ENCODE measurements at places on chromosomes 7 and 10.

DNA sequence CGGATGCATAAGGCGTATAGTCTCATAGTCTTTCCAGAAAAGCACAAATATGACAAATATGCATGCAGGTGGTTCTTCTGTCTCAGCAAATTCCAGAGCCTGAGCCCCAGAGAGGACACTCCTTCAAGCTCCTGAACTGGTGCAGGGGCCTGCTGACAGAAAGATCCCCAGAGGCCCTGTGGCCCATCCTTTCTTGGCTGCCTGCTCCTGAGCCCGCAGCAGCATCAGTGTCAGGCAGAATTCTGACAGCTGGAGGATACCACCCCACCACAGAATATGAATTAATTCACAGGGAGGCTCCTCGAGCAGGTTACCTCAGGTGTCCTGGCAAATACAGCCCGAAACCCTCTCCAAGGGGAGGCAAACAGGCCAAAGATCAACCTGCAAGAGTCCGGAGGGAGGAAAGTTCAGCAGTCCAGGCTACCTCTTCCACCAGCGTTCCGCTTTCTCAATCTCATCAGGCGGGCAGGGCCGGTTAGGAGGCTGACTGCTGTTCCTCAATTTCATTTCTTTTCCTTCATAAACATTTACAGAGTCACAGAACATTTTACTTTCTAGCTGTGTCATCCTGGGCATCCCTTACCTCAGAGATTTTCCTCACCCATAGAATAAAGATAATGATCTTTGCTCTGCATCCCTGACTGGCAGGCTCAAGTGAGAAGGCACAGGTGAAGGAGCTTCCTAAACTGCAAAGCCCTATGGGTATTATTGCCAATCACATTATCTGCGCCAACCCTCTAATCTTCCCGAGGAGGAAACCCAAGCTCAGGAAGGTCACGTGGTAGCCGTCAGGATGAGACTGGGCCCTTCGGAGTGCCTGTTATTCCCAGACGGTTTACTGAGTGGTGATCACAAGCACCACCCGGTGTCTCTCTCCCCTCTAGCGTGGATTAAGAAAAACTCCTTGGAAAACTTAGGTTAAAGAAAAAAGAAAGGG lies 1.4 kb downstream of the DNAJB12 start:
- peak; percentile 74 for DNase-seq

GRCh38 chr7:134293002-134293740 lies 23.6 kb downstream of the SLC35B4 start:
- DNase-seq = no peak

- DNase-seq = peak; percentile 80
Measured at GRCh38 chr7:104156842-104157277, 51.0 kb downstream of the ORC5 start.

GRCh38 chr7:76426246-76426645 lies 1.5 kb downstream of the ZP3 start:
- no peak for DNase-seq

DNA sequence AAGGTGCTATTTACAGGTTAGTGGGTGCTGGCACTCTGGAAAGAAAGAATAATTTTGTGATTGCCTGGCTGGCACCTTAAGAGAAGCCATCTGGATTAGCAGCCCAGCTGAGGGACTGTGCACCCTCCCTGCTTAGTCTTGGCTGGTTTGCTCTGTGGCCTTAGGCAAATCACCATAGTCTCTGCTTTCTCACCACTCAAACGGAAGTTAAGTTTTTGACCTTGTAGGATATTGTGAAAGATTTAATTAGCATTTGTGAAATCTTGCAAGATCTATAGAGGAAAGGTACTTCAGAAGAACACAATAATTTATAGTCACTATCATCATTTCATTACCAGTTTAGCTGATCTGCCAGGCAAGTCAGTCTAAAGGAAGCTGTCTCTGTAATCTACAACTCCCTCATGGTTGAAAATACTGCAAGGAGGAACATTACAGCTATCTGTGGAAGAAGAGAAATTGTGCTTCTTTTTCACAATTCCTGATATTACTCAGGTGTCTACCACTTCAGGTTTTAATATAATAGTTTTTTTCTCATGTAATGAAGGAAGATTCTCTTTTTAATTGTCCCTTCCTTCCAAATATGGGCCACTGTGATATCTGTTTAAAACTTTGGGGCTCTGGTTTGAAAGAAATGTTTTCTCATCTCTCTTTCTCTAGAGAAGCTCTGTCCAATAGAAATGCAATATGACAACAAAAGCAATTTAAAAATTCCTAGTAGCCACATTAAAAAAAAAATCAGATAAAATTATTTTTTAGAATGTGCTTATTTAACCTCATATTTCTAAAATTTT lies 219.6 kb downstream of the PTEN start:
- DNase-seq = no peak

- DNase-seq = no peak
Measured at GRCh38 chr10:76883596-76883995, 754.0 kb downstream of the KCNMA1 start.

DNA sequence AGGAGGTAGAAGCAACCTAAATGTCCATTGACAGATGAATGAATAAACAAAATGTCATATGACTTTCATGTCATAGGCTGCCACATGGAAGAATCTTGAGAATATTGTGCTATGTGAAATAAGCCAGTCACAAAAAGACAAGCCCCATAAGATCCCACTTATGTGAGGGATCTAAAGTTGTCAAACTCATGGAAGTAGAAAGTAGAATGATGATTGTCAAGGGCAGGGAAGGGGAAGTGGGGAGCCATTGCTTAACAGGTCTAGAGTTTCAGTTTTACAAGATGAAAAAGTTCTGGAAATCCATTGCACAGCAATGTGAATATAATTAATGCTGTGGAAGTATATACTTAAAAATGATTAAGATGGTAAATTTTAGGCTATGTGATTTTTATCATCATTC lies 229.3 kb upstream of the KMT2E start:
- no peak for DNase-seq

GRCh38 chr7:91043186-91043585 lies 221.0 kb upstream of the FZD1 start:
- no peak for DNase-seq

GRCh38 chr10:29736366-29737073 lies 101.7 kb upstream of the SVIL start:
- peak; percentile 88 for DNase-seq

GRCh38 chr10:133235265-133235855 lies 2.3 kb upstream of the VENTX start:
- DNase-seq = no peak

GRCh38 chr10:42898037-42898960 lies 115.7 kb downstream of the BMS1 start:
- peak; percentile 45 for DNase-seq

DNA sequence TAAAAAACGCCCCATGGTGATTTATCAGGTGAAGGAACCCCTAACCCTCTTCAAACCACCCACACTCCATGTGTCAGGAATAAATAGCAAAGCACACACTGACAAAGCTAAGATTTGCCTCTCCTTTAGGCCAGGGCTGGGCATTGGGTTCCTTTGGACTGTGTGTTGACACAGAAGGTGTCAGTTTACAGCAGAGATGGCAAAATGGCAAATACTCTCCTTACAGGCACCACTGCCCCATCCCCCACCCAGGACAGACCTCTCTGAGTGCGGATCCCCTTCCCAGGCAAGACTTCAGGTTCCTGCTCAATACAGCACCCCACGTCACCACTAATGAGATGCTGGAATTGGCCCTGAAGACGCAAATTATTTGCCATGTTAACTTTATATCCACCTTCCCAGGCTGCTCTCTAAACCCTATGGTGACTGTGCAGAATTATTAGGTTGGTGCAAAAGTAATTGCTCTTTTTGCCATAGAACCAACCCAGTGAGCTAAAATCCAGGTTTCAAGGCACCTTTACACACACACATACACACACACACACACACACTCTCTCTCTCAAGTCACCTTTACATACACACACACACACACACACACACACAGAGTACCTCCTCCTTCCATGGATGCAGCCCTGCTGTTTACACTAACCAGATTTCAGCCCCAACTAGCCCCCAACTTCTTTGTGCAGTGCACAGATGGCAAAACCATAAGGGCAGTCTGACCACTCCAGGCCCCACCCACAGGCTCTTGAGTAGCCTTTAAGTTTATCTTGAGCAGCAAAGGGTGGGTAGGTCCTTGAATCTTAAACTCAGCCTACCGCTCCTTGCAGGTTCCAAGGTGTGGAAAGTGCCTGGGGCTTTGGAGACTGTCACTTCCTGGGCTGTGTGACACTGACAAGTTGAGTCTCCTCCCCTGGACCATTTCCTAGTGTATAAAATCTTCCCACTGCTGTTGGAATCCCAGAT lies 4.0 kb upstream of the ZCCHC24 start:
- DNase-seq = peak; percentile 62

DNA sequence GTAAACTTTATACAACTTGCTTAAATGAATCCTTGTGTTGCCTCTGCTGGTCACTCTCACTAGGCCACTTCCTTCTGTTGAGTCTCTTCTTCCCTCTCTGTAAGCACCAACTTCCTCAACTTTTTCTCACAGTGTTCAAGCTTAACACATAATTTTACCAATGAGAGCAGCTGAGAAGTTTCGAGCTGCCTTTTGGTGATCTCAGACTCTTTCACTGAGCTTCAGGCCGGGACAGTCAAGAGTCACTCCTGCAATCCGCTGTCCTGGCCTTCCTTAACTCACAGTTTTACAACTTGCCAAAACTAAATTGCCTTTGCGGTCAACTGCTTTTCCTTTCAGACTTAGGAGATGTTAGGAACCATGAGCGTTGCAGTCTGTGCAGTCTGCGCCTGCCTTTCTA lies 47.4 kb downstream of the PRPF18 start:
- DNase-seq = no peak

DNA sequence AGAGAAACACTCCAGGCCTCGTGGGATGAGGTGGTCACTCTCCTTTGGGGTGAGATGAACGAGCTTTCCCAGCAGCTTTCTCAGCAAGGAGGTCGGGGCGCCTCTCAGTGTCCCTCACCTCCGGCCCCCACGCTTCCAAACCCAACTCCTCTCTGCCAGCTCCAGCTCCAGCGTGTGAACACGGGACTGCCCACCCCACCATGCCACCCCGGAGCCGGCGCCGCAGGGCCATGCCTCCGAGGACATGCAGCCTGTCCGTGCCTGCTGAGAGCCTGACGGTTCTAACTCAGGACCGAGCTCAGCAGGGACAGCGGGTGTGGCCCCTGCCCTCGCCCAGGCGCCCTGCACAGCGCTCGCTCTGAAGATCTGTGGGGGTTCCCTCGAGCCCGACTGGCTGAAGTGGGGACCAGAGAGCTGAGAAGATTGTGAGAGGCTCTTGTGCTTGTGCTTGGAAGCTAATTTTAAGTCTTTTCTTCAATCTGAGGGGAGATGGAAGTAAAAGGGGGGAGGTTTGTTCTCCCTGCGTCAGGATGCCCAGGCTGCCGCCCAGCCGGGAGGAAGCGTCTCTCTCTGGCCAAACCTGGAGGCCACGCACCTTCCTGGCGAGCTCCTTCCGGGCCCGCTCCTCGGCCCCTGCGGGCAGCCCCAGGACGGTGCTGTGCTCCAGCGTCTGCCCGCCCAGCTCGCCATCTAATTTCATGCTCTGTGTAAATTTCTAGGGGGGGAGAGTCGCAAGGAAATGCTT lies 5.1 kb upstream of the ADAM8 start:
- DNase-seq = no peak

GRCh38 chr10:3104251-3104918 lies 37.0 kb downstream of the PFKP start:
- no peak for DNase-seq

GRCh38 chr10:119778776-119779445 lies 53.1 kb downstream of the INPP5F start:
- DNase-seq = no peak

GRCh38 chr7:108235451-108236061 lies 105.4 kb upstream of the LAMB4 start:
- peak; percentile 24 for DNase-seq

DNA sequence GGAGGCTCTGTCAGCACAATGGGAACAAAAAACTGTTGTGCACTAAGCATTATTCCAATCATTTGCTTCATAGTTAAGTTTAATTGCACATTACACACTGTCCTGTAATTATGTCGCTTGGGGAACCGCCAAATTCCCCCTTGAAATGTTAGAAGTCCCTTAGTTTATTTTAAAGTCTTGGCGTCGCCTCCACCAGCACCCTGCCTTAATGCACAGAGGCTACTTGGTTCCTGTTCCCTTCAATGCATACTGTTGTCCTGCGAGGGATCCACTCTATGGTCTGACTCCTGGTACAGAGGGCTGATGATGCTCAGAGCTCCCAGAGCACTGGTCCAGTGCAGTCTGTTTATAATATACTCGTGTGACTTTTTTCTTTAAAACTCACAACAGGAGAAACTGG lies 330.7 kb downstream of the ELMO1 start:
- no peak for DNase-seq

GRCh38 chr7:148437043-148437442 lies 153.5 kb upstream of the C7orf33 start:
- no peak for DNase-seq

Data from DMS53 (cell line).